Activated effector memory CD4-positive, alpha-beta T cell treated with Interleukin-2 at 50 U/mL for 16 hours (primary cell): ENCODE measurements at places on chromosomes 6 and 20.

DNA sequence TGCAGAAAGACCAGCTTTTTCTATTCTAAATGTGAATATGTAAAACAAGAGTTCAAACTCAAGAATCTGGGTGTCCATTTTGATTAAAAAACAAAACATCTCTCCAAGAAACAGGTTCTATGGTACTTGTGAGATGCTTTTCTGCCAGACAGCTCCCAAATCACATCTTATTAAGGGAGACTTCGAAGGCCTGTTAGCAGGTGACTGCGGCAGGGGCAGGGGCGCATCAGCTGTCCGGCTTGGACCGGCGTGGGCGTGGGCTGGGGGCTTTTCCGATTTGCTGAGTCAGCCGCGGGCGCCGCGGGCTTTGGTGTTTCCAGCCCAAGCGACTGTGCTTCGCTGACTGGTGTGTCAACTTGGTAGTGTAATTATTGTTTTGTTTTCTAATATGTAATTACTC, 32.6 kb downstream of the TFAP2A start:
- no peak for DNase-seq

DNA sequence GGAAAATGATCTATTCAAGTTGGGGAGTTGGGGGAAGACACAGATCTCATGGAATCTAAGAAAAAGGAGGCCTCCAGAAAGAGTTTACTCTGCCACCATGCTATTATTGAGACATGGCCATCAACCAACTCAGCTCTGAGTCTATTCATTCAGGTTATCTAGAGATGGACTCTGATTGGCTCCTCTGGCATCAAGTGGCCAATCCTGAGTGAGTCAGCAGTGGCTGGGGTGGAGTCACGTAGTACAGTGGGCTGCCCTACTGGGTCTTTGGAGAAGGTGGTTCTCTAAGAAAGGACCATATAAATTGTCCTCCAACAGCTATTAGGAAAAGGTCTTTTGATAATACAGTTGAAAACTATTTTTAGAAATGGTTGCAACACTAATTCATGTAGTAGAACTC, 42.1 kb downstream of the LYRM2 start:
- DNase-seq, result no peak

DNA sequence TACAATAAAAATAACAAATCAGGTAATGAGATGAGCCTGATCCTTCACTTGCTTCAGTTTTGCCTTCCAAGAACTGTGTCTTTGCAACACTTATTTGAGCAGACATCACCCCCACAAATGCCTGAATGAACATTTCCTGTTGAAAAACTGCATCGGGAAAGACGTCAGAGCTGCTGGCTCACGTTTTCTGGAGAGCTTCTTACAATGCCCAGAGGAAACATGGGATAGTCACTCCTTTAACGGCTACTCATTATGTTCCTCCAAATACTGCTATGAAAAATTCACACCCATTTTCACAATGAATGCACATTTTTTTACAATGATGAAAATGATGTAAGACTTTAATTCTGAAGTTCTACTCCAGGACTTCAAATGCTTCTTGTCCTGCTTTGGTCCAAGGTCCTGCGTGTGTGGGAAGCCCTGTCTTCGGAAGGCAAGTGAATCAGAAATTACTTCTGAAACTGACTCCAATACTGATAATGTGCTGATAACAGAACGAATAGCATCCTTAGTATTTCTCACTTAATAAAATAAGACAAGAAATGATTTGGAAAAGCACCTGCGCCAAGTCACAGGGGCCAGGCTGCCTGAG, 238.0 kb downstream of the ANKRD60 start:
- DNase-seq, result no peak

GRCh38 chr6:29965563-29965872, 23.2 kb downstream of the HLA-A start:
- DNase-seq, result no peak

DNA sequence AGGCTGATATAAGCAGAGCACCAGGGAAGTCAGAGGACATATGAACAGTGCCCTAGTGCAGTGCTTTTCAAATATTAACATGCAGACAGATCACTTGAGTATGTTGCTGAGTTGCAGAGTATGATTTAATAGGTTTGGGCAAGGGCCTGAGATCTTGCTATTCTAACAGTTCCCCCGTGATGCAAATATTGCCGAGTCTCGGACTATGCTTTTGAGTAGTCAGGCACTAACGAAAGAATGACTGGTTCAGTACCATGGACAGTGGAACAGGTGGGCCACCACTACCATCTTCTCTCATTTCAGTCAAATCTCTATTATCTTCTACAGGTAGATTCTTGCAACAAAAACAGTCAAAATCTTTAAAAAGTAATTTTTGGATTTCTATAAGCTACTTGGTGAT, 3.7 kb upstream of the TMEM200A start:
- DNase-seq, result no peak

GRCh38 chr6:5599127-5599526, 337.8 kb downstream of the FARS2 start:
- DNase-seq, result no peak

GRCh38 chr6:124197148-124197547, 393.5 kb downstream of the NKAIN2 start:
- no peak for DNase-seq

- no peak for DNase-seq
Measured at GRCh38 chr20:10218536-10219451, at the start of gene SNAP25. Gene SNAP25 (plus strand): TSS chr20:10218830. CDS start chr20:10275492, 56,662 bp downstream.

DNA sequence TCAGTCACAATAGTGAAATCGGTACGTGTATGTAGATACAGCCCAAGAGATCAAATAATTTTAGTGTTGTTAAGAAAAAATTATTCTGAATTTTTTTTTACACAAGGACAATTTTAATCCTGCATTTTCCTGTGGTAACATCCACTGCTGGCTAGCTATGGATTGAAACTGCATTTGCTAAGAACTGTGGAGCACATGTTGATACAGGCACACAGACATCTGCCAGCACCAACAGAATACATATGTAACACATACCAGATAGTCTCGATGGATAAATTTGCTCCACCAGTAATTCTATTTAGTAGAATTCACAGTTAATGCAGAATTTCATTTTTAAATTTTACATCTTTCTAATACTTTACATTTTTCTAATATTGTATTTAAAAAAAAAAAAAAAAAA, 2.2 kb downstream of the ASIP start:
- no peak for DNase-seq

- DNase-seq, result no peak
Measured at GRCh38 chr20:48864738-48865318, 37.0 kb upstream of the PREX1 start.

DNA sequence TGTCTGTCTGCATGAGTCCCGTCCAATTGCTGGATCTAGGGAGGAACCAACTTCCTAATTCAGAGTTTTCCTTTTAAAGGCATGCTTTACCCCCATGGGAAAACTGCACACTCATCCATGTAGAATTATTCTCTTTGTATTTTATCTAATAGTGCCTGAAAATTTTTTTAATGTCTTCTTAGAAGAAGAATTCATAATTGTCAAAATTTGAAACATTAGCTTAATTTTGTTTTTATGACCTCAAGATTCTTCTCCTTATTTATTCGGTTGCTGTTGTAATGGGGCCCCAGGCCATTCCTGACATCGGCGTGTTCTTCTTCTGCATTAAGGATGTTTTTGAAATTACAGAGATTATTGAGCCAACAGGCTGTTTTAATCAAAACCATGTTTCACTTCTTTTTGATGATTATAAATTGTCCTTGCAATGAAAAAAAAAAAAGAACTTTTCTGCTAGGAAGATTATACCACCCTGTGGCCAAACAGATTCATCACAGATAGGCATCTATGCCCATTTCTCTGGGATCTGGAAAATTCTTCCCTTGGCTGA, 100.3 kb downstream of the ZNF217 start:
- DNase-seq, result no peak

GRCh38 chr6:48315051-48315719, 204.2 kb upstream of the PTCHD4 start:
- no peak for DNase-seq

DNA sequence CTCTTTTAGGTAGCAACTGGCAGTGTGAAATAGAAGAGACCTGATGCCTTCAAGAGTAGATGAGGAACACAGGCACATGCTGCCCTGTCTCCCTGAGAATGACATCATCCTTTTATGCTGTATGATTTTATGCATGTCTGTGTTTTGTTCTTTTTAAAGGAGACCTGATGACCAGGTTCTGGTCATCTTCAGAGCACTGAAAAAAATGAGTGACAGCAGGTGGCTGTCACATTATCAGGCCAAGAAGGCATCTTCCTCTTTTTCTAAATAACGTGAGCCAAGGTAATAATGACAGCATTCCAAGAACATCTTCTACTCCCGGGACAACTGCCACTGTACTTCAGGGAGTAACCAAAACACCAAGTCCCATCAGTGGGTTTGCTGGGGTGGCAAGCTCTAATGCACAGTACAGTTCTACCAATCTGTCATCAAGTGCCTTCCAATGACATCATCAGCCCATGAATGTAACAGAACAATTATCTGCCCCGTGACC, 28.9 kb downstream of the CNKSR3 start:
- DNase-seq, result no peak

DNA sequence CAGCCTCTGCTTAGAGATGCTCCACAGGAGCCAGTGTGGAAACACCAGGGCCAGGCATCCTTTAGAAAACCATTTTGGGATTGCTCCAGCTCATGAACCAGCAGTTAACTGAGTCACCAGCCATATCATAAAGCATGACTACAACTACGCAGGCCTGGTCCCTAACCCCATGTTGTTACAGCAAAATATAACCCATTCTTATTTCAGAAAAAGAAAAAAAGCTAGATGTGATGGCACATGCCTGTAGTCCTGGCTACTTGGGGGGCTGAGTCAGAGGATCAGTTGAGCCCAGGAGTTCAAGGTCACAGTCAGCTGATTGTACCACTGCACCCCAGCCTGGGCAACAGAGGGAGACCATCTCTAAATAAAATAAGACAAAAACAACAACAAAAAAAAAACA, 36.8 kb downstream of the C6orf15 start:
- no peak for DNase-seq

- no peak for DNase-seq
Measured at GRCh38 chr20:63497946-63498935, 642 bp downstream of the EEF1A2 start.

DNA sequence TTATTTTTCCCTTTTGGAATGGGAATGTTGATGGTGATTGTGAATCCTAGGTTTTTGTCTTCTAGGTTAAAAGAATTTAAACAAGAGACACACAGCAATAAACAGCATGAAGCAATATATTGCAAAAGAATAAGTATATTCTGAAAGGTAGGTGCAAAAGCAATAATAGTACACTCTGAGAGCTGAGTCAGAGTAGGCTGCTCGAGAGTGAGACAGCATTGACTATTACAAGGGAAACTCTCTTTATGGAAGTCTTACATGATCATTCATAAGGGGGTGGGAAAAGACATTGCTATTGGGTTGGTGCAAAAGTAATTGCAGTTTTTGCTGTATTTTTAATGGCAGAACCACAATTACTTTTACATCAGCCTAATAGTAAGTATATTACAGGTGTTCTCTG, 25.0 kb downstream of the FBXO5 start:
- no peak for DNase-seq

DNA sequence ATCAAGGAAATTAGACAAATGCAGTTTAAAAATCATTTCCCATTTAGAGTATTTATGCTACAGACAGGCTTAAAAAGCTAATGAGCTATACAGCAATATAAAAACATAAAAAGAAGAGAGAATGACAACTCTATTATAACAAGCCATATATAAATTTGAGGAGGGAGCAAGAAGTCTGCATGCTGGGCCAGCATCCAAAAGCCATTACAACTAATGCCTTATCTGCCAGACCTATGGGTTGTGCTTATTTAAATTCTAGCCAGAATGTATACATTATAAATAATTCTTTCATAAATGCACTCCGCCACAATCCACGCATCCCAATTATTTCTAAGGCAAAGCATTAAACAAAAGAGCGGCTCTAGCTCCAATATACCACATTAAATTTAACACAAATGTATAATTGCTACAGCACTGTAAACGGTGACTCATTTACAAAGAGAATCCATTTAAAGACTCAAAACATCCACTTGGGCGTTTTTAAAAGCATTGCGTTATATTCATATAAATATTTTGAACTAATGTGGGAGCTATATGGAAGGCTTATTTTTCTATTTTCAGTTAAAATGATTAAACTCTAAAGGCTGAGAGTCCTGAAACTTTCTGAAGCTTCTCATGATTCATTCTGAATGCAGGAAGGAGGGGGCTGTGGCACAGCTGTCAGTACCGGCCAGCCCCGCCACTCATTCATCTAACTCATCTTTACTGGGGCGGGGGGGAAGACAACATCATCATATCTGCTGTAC, 37.7 kb upstream of the RAB22A start:
- no peak for DNase-seq

- DNase-seq, result no peak
Measured at GRCh38 chr20:49699200-49699992, 14.3 kb downstream of the B4GALT5 start.

DNA sequence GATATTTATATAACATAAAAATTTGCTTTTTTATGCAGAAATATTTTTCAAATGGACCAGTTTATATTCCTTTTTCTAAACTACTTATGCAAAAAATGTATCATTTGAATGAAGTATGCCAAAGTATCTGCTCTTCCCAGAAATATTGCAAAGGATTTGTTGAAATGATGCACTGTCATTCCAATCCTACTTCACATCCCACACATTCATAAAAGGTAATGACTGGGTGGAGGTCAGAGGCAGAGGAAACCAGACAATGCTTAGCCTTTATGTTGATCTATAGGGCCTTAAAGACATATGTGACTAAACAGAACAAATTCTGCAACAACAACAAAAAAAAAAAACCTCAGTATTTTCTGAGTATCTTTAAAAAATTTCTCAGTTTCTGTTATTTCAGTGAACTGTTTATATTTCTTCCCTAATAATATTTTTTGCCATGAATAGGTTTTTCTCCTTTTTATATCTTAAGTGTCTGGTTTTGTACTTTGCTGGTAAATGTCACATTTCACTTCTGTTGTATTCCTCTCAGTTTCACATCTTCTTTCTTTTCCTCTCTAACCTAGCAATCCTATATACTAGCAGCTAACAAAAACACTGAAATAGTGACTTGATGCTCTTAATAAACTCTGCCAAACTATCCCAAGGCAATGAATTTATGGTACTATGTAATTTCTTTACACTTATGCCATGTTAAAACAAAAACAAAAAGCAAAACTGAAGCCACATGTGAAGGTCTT, 374.1 kb downstream of the BCKDHB start:
- no peak for DNase-seq

- no peak for DNase-seq
Measured at GRCh38 chr6:9412951-9413559, 977.7 kb upstream of the SLC35B3 start.

DNA sequence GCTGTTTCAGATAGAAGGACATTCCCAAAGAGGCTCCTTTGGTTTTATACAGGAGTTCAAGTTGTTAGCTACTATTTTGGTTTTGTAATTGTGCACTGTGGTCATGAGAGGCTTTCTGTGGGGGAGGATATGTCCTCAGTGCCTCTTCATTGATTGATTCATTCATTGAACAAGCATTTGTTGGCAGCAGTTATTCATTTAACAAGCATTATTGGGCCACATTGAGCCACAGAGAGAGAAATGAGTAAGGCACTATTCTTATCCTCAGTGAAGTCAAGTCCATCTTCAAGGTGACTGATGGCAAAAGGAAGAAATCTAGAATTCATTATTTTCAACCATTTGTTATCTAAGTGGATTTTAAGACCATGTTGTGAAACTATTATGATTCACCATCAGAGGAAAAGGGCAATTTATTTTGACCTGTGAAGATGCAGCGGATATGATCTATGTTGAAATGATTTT, 697.2 kb upstream of the CITED2 start:
- no peak for DNase-seq
